ENCODE measurements at places on chromosomes 5 and 9.

GRCh38 chr9:115117999-115118878 lies at the start of gene TNC:
Gene TNC, minus strand, starts transcription at chr9:115118157. Its CDS starts 27,139 bp downstream, at chr9:115091018.
- no peak for DNase-seq

DNA sequence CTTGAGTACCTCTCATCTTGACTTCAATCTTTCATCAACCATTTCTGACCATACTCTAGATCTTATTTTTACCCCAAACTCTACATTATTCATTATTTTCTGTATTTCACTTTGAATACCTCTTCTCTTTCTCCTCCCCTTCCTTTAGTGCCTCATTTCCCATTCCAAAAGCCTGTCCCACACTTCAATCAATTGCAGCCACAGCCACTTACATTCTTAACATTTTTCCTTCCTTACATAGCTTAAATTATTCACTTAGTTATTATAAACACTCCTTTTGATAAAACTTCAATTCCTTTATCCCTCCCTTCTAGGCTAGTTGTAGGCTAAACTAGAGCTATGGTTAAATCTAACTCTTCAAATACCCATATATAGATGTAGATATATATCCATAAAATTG lies 344.0 kb downstream of the PRR16 start:
- no peak for DNase-seq

DNA sequence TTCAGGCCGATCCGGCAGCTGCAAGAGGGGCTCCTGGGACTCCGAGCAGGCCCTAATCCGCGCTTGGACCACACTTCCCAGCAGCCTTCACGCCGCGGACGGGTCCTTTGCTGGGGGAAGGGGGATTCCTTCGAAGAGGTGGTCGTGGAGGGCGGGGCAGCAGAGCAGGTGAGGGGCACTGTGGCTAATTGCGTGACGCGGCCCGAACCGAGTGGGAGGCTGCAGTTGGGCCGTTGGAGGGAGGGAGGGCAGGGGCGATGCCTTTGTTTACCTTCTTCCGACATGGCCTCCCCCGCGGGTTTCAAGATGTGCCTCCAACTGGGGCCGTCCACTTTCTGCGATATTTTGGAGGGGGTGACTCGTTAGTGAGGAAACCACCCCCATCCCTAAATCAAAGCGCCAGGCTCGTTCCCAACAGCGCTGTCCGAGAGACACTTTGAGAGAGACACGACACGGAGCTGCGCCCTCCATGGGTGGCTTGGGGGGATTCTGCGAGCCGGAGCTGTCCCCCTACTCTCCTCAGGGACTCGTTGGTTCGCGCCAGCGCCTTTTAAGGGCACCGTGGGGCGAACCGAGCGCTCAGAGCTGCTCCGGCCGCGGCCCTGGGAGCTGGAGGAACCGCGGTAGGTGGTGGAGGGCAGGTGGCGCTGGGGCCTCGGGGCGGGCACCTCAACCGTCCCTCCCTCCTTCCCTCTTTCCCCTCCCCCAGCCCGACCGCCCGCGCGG lies at the start of gene FAM53C:
Gene FAM53C, plus strand, starts transcription at position 582 of the 726 bp plus-strand sequence. CDS start 3,070 bp downstream, outside the sequence.
- DNase-seq = peak; percentile 94

DNA sequence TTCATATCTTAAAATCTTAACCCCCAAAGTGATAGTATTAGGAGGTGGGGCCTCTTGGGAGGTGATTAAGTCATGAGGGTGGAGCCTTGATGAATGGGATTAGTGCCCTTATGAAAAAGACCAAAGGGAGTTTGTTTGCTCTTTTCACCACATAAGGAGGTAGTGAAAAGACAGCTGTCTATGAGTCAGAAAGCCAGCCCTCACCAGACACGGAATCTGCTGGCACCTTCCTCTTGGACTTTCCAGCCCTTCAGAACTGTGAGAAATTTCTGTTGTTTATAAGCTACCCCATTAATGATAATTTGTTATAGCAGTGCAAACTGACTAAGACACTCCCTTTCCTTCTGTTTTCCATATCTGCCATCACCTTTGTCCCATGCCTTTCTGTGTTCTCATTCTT lies 20.8 kb downstream of the IFNB1 start:
- no peak for DNase-seq
